ENCODE measurements at places on chromosomes 6 and 20.

DNA sequence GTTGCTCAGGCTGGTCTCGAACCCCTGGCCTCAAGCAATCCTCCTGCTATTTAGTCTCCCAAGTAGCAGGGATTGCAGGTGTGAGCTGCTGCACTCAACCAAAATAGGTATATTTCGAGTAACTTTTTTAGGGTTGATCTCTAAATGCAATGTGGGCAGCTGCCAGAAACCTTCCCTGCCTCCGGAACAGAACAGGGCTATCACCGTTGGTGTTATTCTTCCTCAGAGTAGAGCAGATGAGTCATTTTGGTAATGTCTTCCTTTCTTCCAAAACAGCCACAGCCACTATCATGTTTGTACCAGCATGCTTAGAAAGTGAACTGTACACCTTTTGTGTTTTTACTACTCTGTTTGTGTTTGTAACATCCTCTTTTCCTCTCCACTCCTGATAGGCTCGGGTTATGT is 44.1 kb downstream of the SNX9 start:
- H3K4me3 ChIP-seq, result no peak overlapping the region
- H3K4me1 ChIP-seq, result peaks cover 32% of the 10 kb centered on the region
- H3K36me3 ChIP-seq, result peaks cover 3% of the 10 kb centered on the region
- H3K27ac ChIP-seq, result no peak overlapping the region

DNA sequence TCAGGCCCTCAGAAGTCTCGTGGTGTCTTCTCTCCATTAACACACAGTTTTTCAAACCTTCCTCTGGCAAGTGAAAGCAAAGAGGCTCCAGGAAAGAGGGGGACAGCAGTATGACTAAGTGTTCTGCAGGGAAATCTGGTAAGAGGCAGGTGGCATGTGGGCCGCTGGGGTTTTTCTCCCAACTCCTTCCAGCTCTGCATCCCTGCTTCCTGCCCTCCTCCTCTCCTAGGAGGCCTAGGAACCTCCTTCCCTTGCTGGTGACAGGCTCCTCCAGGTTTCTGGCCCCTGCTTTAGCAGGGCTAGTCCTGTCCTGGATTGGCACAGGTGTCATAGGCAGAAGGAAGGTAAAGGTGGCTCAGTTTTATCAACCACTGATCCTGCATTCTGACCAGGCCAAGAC is 7.6 kb upstream of the ITCH start:
- DNase-seq, result no peak
- no peaks in the 10 kb centered on the region for H3K27me3 ChIP-seq
- no peak overlapping the region for H3K27ac ChIP-seq

DNA sequence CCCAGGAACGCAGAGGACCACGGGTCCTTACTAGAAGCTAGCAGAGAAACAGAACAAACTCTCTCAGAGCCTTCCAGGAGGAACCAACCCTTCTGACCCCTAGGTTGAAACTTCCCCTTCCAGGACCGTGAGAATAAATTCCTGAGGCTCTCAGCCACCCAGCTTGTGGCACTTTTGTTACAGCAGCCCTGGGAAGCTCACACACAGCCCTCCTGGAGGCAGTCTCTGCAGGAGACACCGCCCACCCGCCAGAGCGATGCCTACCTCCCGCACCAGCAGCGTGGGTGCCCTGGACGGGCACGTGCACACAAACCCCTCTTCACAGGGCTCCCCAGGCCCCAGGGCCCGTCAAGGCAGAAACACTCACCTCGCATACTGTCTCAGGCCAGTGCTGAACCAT is 4.2 kb downstream of the RNASET2 start:
- no peak overlapping the region for H3K4me3 ChIP-seq
- peaks cover 21% of the 10 kb centered on the region for H3K36me3 ChIP-seq
- peaks cover 19% of the 10 kb centered on the region for H3K27me3 ChIP-seq

DNA sequence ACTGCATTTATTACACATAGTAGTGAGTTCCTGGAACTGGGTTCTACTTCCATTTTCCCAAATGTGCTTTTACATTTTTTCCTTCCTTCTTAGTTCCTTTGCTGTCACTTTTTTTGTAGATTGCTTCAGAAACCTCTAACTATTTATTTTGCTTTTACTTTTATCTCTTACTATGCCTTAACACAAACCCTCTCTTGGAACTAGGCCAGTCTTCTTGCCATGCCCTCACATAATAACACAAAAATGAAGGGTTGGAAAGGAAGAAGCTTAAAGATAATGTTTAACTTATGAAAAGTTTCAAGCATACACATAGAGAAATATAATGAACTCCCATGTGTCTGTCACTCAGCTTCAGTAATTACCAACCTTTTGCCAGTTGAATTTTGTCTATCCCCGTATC is 27.1 kb downstream of the TOP1 start:
- no peaks in the 10 kb centered on the region for H3K27me3 ChIP-seq
- H3K36me3 ChIP-seq, result peaks cover 4% of the 10 kb centered on the region
- H3K4me3 ChIP-seq, result no peak overlapping the region
- no peak overlapping the region for H3K27ac ChIP-seq
- peaks cover 39% of the 10 kb centered on the region for H3K4me1 ChIP-seq

- peaks cover 2% of the 10 kb centered on the region for H3K27me3 ChIP-seq
- H3K27ac ChIP-seq, result no peak overlapping the region
- no peaks in the 10 kb centered on the region for H3K36me3 ChIP-seq
Observed at GRCh38 chr6:4879741-4880275, 103.6 kb downstream of the CDYL start.

DNA sequence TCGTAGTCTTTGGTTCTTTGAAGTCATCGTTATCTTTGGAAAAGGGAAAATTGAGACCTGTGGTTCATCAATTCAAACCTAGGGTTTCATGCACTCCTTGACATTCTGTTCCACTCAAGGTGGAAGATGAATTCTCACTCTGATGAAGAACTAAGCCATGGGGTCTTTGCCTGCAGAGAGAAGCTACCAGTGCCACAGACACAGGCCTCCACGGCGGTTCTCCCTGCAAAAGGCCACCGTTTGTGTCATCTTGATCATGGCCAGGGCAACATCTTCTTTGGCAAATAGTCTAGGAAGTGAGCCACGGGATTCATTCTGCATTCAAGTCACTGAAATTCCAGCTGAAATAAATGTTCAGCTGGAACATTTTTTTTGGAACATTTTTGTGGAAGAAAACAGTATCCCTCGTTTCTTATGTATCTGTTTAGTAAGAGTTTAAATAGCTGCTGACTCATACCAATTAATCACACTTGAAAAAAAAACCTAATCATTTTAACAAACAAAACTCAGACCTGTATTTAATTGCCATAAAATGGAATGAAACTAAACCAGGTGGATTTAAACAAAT is 206.0 kb upstream of the FOXQ1 start:
- H3K4me3 ChIP-seq, result no peak overlapping the region
- H3K27ac ChIP-seq, result no peak overlapping the region
- H3K27me3 ChIP-seq, result peaks cover 5% of the 10 kb centered on the region

GRCh38 chr20:48195121-48195870 is 410.0 kb upstream of the SULF2 start:
- no peaks in the 10 kb centered on the region for H3K36me3 ChIP-seq
- H3K4me3 ChIP-seq, result no peak overlapping the region
- peaks cover 14% of the 10 kb centered on the region for H3K27me3 ChIP-seq
- no peaks in the 10 kb centered on the region for H3K4me1 ChIP-seq
- no peak overlapping the region for H3K27ac ChIP-seq

DNA sequence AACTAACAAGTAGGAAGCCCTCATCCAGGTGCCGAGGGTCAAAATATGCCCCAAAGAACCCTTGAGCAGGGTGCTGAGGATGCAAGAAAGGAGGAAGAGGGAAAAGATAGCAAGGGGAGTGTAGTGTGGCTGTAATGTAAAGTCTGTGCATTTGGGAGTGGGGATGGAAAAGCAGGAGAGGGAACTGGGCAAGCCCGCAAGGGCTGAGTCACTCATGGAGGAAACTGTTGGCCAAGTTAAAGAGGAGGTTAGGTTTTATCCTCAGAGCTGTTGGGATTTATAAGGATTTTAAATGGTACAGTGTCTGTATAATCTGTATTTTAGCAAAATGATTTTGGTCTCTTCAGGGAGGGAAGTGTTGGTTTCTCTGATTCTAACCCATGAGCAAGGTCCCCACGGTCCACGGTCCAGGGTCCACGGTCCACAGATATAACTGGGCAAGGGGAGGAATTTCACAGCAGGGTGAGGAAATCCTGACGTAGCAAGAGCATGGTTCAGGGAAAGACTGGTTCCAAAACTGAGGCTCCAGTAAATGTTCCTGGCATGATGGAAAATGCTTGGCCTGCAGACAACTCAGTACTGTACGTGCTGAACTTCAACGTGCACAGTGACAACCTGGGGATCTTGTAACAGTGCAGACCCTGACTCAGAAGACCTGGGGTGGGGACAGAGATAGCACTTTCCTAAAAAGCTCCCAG is 759.8 kb downstream of the PTPRT start:
- H3K4me3 ChIP-seq, result no peak overlapping the region
- H3K27ac ChIP-seq, result no peak overlapping the region
- peaks cover 14% of the 10 kb centered on the region for H3K36me3 ChIP-seq
- H3K4me1 ChIP-seq, result no peaks in the 10 kb centered on the region
